Globus pallidus (tissue), 1 donor: ENCODE measurements at places on chromosomes 1 and 21.
A peak's percentile ranks its signal among the peaks of the same experiment; 100 is the strongest.

DNA sequence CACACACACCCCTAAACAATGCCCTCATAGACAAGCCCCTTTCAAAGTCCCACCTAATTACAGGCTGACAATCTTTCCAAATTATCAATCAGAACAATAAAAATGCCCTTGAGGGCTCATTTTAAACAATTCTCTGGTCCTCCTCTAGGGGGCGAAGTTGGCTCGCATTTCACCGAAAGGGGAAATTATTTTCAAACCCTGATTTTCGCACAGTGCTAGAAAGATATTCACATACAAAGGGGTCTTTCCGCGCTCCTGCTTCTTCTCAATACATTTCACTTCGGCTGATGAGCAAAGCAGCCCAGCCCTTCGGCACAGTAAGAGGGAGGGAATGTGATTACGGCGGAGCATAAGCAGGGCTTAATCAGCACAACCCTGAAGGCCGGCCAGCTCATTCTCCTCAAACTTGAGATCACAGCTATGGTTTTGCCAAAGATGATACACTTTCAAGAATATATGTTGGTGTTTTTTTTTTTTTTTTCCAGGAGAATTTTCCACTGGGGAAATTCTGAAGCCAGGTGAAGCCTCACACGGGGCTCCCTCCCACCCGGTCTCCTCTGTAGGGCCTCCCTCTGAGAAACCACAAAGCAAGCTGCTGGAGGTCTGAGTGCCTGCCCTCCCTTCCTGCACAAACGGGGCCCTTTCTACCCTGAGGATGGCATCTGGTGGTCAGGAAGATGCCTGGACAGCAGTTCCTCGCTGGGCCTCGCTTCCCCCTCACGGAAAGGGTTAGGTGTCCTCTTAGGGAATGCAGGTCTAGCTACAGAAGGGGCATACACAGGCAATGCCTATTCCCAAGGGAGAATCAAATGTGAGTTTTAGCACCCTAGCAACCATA, 66.9 kb downstream of the GNG12 start:
- DNase-seq = peak; percentile 21

- DNase-seq = no peak
Observed at GRCh38 chr1:30043256-30043655, 680.1 kb downstream of the MATN1 start.

DNA sequence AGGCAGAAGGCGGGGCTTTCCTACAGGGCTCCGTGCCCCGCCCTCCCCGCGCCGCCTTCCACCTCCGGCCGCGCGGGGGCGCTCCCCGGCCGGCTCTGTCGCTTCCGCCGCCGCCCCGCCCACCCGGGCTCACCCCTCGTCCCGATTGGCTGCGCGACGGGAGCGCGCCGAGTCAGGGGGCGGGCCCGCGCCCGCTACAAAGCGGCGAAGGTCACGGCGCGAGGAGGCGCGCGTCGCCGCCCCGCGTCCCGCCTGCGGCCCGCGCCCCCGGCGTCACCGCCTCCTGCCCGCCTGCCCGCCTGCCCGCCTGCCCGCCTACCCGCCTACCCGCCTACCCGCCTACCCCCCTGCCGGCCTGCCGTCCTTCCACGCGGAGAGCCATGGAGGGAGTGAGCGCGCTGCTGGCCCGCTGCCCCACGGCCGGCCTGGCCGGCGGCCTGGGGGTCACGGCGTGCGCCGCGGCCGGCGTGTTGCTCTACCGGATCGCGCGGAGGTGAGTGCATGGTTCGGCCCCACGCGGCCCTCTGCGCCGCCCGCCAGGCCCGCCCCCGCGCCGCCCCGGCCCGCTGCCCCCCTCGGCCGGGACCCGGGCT, at the start of gene TMEM201:
Gene TMEM201, plus strand, starts transcription at position 361 of the 593 bp plus-strand sequence. Its CDS starts 20 bp downstream, at position 381.
- DNase-seq = peak; percentile 92

GRCh38 chr1:119962296-119962968, 66.1 kb upstream of the ADAM30 start:
- peak; percentile 35 for DNase-seq

- DNase-seq = peak; percentile 50
Observed at GRCh38 chr1:65812065-65812464, 19.4 kb downstream of the PDE4B start.

GRCh38 chr1:54950369-54951163, 29.9 kb upstream of the TMEM61 start:
- peak; percentile 84 for DNase-seq

DNA sequence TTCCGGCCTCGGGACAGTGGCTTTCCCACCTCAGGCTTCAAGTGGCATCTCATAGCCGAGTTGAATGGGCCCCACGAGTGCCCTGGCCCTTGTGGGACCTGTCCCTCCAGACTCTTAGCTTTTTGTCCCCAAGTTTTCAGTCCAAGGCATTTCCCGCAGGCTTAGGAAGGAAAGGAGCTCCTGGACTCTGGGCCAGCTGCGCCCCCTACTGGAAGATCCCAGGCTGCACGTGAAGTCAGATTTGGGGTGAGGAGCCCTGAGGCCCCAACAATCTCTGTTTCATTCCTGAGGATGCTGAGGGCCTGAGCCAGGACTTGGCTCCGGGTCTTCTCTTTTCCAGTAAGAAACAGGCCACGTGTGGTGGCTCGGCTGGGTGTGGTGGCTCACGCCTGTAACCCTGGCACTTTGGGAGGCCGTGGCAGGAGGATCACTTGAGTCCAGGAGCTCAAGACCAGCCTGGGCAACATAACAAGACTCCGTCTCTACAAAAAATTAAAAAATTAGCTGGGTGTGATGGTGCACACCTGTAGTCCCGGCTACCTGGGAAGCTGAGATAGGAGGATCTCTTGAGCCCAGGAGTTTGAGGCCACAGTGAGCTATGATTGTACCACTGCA, 67.4 kb downstream of the ARHGEF10L start:
- peak; percentile 67 for DNase-seq

- DNase-seq = no peak
Observed at GRCh38 chr21:34105947-34106541, 32.7 kb downstream of the MRPS6 start.

DNA sequence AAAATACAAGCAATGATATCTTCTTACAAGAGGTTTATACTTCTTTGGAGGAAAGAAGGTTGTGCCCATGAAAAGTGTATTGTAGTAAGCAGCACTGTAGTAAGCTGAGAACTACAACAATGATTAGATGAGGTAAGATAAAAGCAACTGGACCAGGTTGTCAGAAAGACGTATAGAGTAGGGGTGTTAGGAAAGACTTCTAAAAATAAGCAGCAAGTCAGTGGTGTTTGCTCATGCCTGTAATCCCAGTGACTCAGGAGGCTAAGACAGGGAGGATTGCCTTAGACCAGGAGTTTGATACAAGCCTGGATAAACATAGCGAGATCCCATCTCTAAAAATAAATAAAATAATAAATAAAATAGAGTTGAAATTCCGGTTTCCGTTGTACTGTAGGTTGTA, 4.3 kb upstream of the OR10X1 start:
- DNase-seq = no peak

GRCh38 chr1:173411835-173412742, 65.0 kb upstream of the PRDX6 start:
- no peak for DNase-seq

- DNase-seq = no peak
Observed at GRCh38 chr1:202037706-202038296, 27.4 kb downstream of the ELF3 start.

DNA sequence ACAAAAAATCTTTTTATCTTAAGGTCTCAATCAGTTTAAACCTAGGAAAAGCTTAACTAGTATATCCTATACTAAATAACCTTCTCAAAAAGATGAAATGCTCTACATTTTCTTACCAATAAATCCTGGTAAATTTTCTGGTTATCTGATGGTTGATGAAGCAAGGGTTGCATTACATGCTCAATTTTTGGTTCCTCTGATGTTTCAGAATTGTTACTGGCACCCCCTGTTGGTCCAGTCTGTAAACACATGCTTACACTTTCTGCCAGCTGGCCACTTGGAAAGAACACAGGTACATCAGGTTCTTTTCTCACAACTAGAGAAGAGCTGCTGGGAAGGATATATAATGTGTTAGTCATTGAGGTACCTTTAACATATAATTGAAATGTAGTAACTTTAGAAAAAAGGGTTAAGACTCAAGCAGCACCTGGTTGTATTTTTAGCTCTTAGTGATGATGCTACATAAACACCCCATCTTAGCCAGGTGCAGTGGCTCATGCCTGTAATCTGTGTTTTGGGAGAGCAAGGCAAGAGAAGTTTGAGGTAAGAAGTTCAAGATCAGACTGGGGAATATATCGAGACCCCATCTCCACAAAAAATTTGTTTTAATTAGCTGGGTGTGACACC, 30.9 kb upstream of the TAL1 start:
- DNase-seq = peak; percentile 18
